ENCODE measurements at places on chromosomes 12 and 14.

- no peak for DNase-seq
Observed at GRCh38 chr12:130608132-130608531, 108.0 kb downstream of the RIMBP2 start.

- no peak for DNase-seq
Observed at GRCh38 chr12:132308853-132309595, 20.4 kb downstream of the GALNT9 start.

- DNase-seq = no peak
Observed at GRCh38 chr12:94182986-94183707, 34.8 kb downstream of the PLXNC1 start.

- no peak for DNase-seq
Observed at GRCh38 chr14:99831903-99832685, 38.9 kb downstream of the EML1 start.

- DNase-seq = peak; percentile 27
Observed at GRCh38 chr14:35818346-35819115, 7.6 kb upstream of the BRMS1L start.

- peak; percentile 63 for DNase-seq
Observed at GRCh38 chr14:71242237-71242748, 335.0 kb downstream of the PCNX1 start.

- DNase-seq = no peak
Observed at GRCh38 chr12:125280482-125281377, 215.5 kb downstream of the AACS start.

DNA sequence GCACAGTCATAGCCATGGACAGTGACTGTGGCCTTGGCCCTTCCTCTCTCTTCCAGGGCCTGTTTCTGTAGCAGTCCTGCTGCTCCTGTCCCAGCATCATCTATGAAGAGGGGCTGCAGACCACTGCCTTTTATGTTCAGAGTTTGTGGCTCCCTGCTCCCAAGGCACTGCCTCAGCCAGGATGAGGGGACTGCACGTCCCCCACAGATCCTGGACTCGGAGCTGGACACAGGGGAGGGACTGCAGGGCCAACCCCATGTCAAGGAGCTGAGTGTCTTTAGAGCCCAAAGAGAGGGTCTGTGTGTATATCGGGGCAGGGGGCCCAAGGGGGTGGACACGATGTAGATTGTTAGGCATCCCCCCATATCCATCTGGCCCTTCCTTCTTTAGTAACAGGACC lies 60.6 kb upstream of the DIO3 start:
- DNase-seq = no peak

- DNase-seq = peak; percentile 66
Observed at GRCh38 chr14:53924753-53925152, 31.9 kb downstream of the BMP4 start.

DNA sequence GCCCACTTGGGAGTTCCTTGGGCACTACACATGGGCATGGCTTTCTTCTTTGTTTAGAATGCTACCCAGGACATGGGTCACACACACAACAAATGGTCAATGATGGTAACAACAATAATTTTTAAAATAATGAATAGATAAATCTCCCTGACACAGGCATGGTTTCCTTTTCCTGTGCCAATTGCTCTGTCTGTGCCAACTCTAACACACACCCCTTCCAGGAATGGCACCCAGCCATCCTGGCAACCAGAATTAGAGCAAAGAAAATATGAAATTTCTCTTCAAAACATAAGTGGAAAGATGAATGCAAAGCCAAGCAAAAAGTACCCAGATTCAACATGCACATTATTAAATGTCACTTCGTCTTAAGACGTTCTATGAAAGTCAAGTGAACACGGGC lies 104.9 kb upstream of the SOX5 start:
- no peak for DNase-seq

DNA sequence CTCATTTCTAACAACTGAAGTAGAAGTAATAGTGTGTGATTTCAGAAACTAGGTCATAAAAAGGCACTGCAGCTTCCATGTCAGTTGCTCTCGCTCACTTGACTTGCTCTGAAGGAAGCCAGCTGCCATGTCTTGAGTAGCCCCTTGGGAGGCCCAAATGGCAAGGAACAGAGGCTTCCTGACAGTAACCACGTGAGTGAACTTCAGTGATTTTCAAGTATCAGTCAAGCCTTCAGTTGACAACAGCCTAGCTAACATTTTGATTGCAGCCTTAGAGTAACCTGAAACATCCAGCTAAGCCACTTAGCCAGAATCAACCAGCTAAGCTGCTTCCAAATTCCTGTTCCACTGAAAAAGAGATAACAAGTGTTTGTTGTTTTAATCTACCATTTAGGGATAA lies 26.7 kb downstream of the TOGARAM1 start:
- no peak for DNase-seq

- DNase-seq = no peak
Observed at GRCh38 chr12:27280412-27280811, 36.3 kb downstream of the STK38L start.

GRCh38 chr14:56304456-56304855 lies 186.2 kb downstream of the PELI2 start:
- DNase-seq = no peak

- no peak for DNase-seq
Observed at GRCh38 chr12:56143217-56143616, 9.2 kb upstream of the MYL6B start.

DNA sequence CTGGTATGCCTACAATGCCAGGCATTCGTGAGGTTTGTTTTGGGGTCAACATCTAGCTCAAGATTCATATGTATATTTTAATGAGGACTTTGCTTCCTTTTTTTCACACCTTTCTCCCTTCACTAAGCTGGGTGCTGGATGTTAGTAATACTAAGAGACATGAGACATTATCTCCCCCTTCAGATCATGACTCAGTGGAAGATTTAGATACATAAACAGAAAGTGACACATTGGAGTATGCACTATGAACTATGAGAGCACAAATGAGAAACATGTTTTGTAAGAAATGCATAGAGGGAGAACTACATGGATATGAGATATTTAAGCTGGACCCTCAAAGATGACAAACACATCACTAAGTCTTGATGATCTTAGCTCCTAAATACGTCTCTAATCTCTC lies 286.3 kb downstream of the RPAP3 start:
- DNase-seq = peak; percentile 38

- DNase-seq = no peak
Observed at GRCh38 chr14:68363466-68363842, 429.4 kb downstream of the ZFP36L1 start.

- no peak for DNase-seq
Observed at GRCh38 chr12:122423258-122424165, 1.0 kb upstream of the CLIP1 start.

- DNase-seq = peak; percentile 74
Observed at GRCh38 chr12:113196990-113197389, 11.5 kb downstream of the RITA1 start.

DNA sequence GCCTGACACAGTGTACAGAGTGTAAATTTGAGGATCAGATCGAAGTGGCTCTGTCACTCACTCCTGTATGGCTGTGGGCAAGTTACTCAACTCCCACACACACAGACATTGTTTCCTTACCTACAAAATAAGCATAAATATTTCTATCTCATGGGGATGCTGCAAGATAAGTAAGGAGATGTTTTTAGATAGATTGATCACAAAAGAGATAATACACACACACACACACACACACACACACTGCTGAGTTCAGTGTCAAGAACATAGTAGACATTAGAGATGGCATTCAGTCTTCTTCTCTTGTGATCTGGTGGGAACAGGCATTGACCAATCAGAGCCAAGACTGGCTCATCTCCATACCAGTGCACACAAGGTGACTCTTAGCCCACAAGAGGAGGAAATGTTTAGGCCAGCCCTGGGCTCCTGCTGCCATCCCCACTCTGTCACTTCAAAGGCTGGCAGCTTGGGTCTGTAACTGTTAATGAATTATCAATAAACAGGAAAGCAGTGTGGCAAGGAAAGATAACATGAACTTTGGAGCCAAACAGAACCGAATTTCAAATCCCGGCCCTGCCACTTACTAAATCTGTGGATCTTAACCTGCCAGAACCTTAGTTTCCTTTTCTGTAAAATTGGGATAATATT lies 3.4 kb upstream of the RNASE8 start:
- no peak for DNase-seq

DNA sequence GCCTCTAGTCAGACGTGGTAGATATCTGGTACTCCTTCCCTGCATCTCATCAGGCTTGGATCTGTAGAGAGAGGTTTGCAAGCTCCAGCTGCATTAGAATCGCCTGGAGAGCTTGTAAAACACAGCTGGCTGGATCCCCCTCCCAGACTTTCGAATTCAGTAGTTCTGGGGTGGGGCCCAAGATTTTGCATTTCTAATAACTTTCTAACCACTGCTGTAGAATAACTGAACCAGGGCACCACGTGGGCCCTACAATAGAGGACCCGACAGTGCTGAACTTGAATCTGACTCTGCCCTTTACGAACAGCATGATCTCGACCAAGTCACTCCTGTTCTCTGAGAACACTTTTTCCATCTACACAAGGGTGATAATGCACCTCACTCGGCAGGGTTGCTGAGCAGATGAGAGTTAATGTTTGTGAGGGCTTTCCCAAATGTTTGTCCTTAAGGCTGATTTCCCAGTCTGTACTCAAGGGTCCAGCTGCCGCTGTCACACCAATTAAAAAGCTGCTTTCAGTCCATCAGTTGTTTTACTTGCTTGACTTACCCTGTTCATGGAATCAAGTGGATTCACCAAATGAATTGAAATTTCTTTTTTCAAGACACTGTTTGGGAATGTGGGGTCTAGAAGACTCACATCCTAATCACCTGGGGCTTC lies 86.6 kb upstream of the SLC24A4 start:
- DNase-seq = no peak

- DNase-seq = no peak
Observed at GRCh38 chr12:96218989-96219678, 25.0 kb downstream of the ELK3 start.

DNA sequence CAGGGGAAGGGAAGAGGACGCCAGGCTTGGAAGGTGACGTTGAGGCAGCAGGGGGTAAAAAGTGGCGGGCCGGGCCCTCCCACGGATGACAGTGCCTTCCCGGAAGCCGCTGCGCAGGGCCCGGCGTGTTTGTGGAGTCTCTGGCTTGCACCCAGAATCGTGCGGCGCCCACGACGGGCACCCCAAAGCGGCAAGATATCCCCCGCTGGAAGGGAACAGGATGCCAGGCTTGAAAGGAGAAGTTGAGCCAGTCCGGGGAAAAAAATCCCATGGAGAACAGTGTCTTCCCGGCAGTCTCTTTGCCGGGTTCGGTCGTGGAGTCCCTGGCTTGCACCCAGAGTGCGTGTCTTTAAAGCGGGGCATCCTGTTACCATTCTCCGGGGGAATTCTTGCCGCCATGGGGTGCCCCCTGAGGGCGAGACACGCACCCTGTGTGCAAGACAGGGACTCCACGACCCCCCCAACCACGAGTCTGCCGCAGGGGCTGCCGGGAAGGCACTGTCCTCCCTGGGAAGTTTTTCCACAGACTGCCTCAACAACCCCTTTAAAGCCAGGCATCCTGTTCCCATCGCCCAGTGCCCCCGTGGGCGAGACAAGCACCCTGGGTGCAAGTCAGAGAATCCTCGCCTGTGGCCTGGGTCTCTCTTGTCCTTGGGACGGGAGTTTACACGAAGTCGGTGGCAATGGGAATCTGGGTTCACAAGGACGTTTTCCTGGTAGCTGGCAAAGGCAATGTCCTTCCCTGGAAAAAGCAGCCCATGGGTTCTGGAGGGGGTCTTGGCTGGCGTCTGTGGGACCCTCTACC lies 156.1 kb upstream of the ALG10B start:
- no peak for DNase-seq

- no peak for DNase-seq
Observed at GRCh38 chr14:22845103-22845394, 8.7 kb downstream of the MMP14 start.

DNA sequence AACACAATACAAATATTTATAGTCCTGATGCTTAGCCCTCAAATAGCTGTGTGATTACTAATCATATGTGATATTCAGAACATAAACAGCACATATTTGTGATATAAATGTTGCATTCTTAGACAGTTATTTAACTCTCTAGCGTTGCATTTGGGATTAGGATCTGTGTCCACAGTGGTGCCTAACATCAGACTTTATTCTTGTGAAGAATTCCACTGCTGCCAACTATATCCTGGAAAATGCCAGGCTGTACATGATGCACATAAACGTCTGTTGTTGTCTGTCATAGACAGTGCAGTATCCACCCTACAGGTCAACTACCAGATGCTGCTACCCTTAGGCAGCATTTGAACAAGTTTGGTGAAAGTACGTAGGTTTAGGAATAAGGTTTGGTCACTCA lies 39.0 kb downstream of the SLC38A4 start:
- no peak for DNase-seq

- DNase-seq = no peak
Observed at GRCh38 chr12:41510470-41510869, 322.4 kb downstream of the PDZRN4 start.

DNA sequence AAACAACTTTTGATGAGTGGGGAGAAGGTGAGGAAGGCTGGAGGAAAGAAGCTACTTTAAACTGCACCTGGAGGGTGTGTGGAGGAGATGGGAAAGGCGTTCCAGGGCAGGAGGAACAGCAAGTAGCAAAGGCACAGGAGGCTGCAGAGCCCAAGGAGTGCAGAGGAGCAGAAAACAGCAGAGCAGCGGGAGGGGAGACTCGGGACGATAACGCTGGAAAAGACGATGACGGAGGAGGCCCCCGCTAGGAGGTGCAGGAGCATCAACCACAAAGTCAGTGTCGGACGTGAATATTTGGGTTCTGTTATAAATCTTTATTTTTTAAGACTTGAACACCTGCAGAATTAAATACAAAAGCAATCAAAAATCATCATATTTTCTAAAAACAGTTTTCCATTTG lies 44.9 kb downstream of the LGMN start:
- DNase-seq = no peak

DNA sequence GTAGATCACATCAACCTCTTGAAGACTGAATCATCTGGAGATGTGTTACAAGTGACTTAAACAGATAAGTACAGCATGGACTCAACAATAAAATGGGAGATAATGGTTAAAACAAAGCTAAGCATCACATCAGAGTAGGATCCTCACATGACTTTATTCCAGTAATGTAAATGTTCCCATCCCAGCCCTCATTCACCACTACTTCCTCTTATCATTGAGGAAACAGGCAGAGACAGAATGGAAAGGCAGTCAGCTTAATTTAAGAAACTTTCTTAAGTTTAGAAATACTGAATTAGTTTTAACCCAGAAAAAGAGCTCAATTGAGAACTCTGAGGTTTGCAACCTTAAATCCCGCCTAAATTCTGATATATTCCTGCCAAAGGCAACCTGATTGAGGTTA lies 1.2 kb upstream of the ALG10 start:
- no peak for DNase-seq

DNA sequence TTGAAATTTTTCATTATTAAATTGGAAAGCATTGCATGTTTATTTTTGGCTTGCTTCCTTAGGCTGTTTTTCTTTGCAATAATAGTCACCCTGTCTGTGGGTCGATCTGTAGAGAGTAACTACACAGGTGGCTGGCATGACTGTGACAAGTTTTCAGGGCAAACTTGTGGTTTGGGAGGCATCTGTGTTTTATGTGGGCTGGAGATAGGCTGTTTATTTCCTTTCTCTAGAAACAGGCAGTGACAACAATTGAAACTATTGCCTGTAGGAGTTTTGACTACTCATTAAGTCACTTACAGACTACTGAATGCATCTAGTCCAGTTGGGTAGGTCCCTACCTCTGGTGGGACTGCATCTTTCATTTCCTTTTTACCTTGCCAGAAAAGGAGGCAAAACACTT lies 155.6 kb downstream of the DYRK2 start:
- DNase-seq = no peak

- no peak for DNase-seq
Observed at GRCh38 chr14:73333031-73333430, 95.7 kb downstream of the PAPLN start.

GRCh38 chr14:75344411-75344810 lies 65.8 kb downstream of the FOS start:
- no peak for DNase-seq
